ENCODE measurements at places on chromosomes 4 and X.

GRCh38 chr4:4411906-4412305 is 25.0 kb downstream of the NSG1 start:
- DNase-seq, result no peak

GRCh38 chrX:129058405-129058804 is 464.9 kb downstream of the SMARCA1 start:
- DNase-seq, result no peak

- no peak for DNase-seq
Observed at GRCh38 chr4:174332741-174333493, 49.2 kb downstream of the CEP44 start.

- no peak for DNase-seq
Observed at GRCh38 chr4:143082701-143083100, 102.0 kb upstream of the USP38 start.

- no peak for DNase-seq
Observed at GRCh38 chr4:42819863-42820514, 72.5 kb upstream of the GRXCR1 start.

GRCh38 chr4:108828620-108829019 is 65.8 kb upstream of the ETNPPL start:
- no peak for DNase-seq

DNA sequence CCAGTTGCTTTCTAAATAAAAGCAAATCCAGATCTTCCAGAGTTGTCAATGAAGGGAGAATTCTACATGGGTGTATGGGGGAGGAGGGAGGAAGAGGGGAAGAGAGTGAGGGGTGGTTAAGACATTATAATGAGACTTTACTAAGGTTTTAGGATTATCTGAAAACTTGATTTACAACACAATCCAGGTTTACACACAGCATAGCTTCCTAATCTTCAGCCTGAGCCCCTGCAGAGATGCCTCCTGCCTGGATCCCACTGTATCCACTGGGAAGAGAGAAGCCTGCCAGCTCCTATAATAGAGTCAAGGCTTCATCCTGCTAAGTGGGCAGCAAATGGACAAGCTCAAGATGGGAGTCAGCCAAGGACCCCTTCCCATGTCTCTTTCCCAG is 85.6 kb upstream of the KIT start:
- no peak for DNase-seq

GRCh38 chrX:109777749-109778148 is 44.7 kb upstream of the ACSL4 start:
- DNase-seq, result no peak

- DNase-seq, result no peak
Observed at GRCh38 chrX:119647552-119648420, 41.6 kb upstream of the NKRF start.

DNA sequence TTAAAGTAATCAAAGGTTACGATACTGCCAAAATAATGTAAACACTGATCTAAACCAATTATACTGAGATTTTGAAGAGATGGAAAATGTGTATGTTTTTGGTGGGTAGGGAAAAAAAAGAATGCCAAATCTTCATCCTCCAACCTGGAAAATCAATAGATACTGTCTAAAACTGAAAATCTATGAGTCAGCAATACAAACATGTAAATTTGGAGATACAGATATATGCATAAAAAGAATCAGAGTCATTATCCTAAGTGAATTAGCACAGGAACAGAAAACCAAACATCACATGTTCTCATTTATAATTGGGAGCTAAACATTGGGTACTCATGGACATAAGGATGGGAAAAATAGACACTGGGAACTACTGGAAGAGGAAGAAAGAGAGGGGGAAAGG is 197.4 kb upstream of the TRPC5 start:
- no peak for DNase-seq

DNA sequence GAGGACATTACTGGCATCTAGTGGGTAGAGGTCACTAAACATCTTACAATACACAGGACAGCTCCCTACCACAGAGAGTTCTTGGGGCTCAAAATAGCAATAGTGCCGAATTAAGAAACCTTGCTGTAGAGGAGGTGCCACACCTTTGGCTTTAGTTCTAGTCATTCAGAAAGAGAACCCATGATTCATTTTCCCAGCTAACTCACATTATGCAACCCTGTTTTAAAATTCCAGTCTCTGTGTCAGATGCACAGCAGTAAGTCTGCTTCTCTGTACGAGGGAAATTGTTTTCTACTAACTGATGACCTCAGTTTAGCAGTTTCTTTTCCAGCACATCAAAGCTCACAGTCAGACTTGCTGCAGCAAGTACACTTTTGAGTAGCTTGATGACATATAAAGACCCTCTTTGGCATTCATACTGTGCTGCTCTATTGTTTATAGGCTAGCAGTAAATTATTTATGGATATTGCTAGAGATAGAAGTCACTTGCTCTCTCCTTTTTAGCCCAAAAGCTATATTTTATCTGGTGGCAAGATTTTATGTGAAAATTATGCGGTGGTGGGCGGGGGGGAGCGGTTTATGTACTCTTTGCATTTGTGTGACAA is 487.8 kb upstream of the MAGEB18 start:
- no peak for DNase-seq

DNA sequence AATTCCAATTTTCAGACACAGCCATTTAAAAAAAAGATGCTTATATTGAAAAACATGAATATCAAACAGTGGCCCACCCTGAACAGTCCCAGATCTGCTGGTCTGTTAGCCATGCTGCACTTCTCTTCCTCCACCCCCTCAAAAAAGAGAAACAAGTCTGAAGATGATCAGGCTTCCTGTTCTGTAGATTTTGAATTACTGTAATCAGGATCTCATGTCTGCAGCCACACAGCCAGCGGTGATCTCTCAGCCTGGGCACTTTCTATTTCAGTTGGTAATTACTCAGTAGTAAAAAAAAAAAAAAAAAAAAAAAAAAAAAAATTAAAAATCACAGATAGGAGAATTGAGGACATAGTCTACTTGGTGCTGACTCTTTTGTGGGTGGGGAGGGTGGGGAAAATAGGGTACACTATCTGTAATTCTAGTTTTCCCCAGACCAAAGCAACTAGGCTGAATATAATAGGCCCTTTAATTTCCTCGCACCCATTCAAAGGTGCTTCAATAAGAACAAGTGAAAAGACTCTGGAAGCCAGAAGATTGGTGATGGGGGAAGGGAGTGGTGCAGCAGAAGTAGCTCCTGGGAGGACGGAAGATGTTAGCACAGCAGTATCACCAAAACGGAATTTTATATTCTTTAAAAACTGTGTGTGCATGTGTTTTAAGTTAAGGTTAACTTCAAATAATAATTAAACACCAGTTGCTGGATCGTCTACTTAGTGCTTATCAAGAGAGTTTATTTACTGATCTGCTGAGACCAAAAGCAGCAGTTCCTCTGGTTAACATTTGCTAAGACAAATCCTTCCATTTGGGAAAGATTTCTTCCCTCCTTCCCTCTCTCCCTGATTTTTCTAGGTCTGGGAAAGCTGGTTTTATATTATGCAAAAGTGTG is 47.0 kb downstream of the SPRY1 start:
- DNase-seq, result no peak

GRCh38 chrX:132957211-132958090 is 978 bp downstream of the HS6ST2 start:
- DNase-seq, result no peak

- DNase-seq, result no peak
Observed at GRCh38 chr4:160811956-160812355, 1351.8 kb downstream of the FSTL5 start.

GRCh38 chr4:137946453-137947174 is 295.5 kb downstream of the SLC7A11 start:
- DNase-seq, result no peak

- DNase-seq, result no peak
Observed at GRCh38 chr4:74531963-74532794, 87.2 kb downstream of the AREG start.

- DNase-seq, result no peak
Observed at GRCh38 chrX:66000628-66001272, 39.1 kb downstream of the VSIG4 start.

GRCh38 chrX:149074398-149074797 is 430.7 kb downstream of the IDS start:
- DNase-seq, result no peak

DNA sequence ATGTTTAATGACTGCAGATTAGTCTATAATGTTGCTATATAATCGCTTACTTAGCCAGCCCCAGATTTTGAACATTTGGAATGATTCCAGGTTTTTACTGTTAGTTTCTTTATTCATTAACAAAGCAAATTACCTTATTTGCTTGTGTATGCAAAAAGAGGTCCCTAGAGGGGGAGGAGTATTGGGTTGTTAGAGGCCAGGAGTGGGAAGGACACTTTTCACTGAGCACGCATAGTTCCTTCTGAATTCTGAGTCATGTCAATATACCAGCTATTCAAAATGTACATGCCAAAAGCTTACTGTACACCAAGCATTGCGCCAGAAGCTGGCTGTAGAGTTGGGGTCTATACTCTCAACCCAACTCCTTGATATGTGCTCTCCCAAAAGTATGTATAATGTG is 5.1 kb upstream of the DGAT2L6 start:
- DNase-seq, result no peak
